ENCODE measurements at places on chromosomes 4 and X.

DNA sequence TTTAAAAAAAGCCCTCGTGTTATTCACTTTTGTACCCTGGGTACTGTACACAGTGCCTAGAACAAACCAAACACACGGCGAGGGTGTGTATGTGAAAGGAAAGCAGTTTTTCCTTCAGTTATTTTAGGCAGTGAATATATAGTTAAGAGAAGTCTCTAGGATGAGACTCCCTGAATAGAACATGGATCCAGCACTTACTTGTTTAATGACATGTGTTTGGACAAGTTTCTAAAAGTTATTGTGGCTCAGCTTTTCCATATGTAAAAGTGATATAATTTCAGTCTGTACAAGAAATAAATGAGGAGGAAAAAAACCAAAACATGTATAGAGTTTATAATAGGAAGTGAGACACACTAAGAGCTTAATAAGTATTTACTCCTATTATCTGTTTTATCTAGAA, 273.2 kb downstream of the ADGRL3 start:
- DNase-seq = no peak

DNA sequence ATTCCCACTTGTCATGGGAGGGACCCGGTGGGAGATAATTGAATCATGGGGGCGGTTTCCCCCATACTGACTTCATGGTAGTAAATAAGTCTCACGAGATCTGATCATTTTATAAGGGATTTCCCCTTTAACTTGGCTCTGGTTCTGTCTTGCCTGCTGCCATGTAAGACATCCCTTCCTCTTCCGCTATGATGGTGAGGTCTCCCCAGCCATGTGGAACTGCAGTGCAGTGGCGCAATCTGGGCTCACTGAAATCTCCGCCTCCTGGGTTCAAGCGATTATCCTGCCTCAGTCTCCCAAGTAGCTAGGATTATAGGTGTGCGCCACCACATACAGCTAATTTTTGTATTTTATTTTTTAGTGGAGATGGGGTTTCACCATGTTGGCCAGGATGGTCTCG, 2.9 kb downstream of the HPGDS start:
- no peak for DNase-seq

DNA sequence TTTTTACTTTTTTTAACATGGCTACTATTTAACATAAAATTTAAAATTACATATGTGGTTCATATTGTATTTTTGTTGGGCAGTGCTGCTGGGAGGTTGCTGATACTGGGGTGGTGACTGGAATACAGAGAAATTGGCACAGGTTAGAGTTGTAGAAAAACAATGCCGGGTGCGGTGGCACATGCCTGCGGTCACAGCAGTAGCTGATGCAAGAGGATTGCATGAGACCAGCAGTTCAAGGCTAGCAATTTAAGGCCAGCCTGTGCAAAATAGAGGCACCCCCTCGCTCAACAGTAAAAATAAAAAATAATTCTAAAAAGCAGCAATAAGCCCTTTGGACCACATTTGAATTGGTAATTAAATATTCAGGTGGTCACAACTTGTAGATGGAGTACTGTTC, 11.8 kb upstream of the CPE start:
- DNase-seq = no peak

DNA sequence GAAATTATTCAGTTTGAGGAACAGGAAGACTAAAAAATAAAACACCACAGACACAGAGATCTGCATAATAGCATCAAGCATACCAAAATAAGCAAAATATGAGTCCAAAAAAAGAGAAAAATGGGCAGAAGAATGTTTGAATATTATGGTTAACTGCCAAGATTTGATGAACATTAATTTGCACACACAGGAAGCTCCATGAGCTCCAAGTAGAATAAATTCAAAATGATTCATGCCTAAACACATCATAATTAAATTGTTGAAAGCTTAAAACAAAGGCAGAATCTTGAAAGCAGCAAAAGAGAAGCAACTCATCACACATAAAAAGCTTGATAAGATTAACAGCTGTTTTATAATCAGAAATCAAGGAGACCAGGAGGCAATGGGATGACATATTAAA, 156.6 kb upstream of the ARSJ start:
- no peak for DNase-seq

DNA sequence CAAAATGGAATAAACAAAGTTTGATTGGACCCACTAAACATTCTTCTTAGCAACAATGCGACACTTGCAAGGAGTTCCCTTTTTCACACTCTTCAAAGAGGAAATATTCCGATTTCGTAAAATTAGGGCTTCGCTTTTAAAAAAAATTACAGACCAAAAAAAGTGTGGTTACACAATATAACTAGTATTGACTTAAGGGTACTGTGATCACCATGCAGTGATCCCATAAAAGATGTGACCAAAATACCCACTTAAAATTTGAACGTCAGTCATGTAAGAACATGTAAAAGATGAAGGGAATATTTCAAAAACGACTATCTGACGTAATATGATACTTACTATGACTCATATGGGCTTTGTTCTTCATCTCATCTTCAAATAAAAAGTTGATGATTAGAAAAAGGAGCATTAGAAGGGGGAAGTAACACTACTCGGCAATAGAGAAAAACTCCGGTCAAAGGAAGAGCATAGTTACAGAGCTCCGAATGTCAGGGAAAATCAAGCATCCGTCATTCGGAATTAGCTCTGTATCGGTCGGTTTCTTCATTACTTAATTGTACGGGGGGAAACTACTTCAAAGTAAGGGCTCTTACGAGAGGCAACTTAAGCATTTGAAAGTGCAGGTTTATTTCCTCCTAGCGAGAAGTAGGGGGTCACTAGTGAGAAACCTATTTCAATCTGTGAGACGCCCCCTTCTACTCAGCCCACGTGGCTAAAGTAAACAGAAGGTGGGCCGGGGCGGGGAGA, 1.3 kb upstream of the TET2 start:
- no peak for DNase-seq

DNA sequence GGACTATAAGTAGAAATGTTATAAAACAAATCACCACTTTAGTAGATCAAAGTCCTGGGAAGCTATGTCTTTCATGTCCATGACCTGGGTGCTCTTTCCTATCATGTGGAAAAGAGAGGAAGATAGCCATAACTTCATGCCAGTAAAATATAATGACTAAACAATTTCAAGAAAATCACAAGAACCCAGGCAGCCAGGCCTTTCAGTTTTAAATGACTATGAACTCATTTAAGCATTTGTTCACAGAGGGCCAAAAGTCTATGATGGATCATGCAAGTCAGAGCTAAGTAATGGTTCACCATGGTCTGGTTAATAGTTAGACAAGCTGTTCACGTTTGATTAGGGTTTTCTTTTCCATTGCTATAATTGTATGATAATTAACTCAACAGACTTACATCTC, 155.8 kb downstream of the PPARGC1A start:
- DNase-seq = no peak

DNA sequence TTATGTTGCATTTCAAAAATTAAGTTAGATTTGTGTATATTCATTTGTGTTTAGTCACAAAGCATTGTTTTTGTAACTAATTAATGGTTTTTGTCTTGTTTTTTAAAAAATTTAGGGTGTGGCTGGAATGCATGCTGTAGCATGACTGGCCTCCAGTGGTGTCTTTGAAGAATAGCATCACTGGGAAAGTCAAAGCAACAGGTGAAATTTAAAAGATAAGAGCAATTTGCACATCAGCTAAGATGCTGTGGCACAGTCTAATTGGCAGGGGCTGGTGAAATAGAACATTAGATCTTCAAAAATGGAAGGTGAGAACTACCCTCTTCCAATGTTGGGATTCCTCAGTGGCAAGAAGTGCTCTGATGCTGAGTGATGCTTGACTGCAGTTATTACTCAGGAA, 45.3 kb downstream of the ANK2 start:
- DNase-seq = no peak

- no peak for DNase-seq
These were observed 8.6 kb upstream of the CLDN24 start for GRCh38 chr4:183330841-183331240.

All from stimulated activated CD8-positive, alpha-beta memory T cell treated with anti-CD3 and anti-CD28 coated beads, Interleukin-15, amount 100 ng/mL, for 4 hours (primary cell).